ENCODE measurements at places on chromosomes 6 and 20.

DNA sequence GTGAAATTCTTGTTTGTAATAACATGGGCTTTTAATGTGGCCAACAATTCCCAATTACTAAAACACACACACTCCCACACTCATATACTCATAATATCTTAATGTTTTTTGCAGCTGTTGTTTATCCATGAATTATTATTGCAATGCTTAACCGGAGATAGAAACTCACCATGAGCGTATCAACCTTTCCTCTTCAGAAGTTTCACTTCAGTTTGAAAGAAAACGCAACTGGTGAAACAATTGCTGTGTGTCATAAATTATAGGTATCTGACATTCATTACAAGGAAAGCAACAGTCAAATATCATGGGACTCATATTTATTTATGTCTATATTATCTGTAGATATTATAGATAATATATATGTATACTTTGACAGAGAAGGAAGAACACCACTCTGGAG is 104.1 kb downstream of the HDGFL1 start:
- no peak for DNase-seq

DNA sequence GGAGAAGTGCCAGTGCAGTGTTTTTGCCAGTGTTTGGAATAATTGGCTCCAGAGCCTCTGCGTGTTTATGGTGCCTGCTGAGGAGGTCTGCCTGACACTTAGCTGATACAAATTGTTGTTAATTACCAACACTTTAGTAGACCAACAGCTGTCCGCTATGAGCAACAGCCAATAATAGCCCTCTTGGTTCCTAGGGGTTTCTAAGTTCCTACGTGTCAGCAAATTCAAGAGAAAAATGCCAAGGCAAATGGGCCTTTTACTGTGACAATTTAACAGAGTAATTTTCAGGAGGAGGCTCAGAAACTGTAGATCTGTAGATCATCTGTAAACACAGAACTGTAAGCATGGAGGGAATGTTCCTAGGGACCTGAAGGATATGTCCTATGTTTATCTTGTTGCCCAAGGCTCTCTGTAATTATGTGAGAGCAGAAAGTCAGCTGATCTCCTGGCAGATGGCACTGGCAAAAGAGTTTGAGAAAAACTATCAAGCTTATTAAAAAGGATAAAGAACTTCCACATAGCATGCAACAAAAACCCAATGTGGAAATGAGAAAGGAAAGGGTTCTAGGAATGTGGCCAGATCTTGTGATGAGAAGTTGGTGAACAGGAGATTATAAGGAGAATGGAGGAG is 157.7 kb downstream of the GJA1 start:
- DNase-seq = peak; percentile 60

- DNase-seq = peak; percentile 38
Measured at GRCh38 chr6:45377043-45377553, 636 bp downstream of the SUPT3H start.

DNA sequence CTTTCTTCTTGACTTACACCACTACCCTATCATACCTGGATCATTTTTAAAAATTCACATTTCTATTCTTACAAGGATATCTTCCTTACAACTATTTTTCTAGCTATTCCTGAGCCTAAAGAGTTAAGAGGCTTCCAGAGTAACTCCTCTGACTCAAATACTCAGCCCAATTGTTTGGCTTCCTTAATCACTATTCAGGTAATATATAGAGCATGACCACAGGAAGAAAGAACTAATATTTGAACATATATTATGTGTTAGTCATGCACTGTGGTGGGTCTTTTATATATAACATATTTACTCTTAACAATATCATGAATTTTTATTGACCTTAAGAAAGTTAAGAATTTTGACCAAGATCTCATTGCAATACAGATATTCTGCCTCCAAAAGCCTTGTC is 42.0 kb upstream of the ID4 start:
- no peak for DNase-seq

GRCh38 chr20:51608061-51608460 is 65.5 kb upstream of the NFATC2 start:
- DNase-seq = no peak

DNA sequence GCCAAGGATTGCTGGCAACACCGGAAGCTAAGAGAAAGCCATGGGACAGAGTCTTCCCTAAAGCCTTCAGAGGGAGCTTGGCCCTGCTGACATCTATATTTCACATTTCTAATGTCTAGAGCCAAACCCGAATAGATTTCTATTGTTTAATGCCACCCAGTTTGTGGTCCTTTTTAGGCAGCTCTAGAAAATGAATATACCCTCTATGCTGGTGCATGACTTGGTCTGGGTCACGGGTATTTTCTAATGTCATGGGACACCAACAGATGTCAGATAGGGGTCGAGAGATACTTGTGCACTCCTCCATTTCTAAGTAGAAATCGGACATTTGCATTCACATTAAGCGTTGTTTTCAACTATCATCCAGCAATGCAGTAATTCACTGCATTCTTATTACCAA is 37.0 kb upstream of the SOX4 start:
- DNase-seq = no peak

GRCh38 chr20:4812641-4813075 is 90.9 kb downstream of the PRND start:
- DNase-seq = no peak

DNA sequence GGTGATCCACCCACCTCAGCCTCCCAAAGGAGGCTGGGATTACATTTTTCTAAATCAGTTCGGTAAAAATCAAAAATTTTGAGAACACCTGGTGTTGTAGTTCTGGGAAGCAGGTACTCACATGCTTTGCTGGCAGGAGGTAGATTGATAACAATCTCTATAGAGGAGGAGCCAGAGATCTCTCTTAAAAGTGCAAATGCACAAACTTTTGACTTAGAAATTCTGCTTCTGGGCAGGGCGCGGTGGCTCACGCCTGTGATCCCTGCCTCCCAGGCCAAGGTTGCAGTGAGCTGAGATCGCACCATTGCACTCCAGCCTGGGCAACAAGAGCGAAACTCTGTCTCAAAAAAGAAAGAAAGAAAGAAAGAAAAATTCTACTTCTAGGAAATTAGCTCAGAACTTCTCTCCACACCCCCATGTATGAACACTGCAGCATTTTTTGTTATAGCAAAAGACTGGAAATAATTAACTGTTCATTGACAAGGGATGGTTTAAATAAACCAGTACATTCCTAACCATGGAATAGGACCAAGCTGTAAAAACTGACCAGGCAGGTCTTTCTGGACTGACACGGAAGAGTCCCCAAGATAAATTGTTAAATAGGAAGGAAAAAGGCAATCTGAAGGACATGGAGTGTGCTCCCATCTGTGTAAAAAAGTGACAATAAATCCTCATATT is 14.4 kb upstream of the TRIB3 start:
- DNase-seq = no peak

DNA sequence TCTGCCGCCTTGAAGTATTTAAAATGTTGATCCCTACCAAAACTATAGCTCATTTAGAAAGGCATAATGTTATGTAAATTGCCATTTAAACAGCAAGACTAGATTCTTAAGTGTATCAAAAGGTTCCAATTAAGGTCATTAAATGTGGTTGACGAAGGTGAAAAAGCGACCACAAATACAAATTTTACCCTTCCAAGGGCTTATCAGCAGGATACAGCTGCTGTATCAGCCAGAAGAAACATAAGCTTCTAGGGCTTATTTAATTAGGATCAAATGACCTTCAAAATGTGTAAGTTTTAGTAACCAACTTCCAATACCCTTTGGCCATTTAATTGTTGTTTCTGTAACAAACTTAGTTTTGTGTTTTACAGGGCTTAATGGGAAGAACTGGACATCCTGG is 139.9 kb downstream of the COL9A1 start:
- DNase-seq = no peak

DNA sequence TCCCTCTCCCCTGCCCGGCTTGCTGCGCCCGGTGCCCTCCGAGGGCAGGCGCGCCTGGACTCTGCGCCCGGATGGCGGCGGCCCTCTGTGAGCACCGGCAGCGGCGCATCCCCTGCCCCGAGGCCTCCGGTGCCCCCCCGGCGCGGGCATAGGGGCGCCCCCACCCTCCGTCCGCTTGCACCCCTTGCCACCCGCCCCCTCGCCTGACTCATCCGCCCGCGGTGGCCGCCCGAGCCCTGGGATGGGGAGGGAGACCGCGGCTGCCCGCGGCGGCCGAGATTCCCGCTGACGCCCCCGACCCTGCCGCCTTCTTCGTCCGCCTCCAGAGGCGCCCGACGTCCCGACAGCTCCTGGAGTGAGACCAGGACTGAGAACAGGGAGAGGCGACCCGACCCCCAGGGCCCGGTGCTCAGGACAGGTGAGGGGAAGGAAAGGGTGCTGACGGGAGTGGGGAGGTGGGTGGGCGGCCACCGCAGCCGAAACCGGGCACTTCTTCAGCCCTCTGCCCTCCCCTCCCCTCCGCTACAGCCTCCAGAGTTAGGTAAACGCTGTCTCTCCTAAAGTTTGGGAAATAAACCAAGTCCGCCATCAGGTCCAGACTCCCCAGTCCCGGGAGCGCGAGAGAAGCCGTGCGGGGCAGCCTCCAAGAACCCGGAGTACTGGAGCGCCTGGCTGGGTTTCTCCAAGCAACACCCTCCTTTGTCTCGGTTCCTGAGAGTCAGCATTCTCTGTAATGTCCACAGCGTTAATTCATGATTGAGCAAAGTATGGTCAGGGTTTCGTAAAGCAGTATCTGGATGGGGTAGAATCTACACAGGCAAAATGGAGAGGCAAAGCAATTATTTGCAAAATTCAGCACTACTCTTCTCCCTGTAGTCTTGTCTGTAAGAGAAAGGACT is 539 bp downstream of the TMEM200A start:
- DNase-seq = no peak

GRCh38 chr6:71393981-71394432 is 105.4 kb downstream of the OGFRL1 start:
- DNase-seq = peak; percentile 78

DNA sequence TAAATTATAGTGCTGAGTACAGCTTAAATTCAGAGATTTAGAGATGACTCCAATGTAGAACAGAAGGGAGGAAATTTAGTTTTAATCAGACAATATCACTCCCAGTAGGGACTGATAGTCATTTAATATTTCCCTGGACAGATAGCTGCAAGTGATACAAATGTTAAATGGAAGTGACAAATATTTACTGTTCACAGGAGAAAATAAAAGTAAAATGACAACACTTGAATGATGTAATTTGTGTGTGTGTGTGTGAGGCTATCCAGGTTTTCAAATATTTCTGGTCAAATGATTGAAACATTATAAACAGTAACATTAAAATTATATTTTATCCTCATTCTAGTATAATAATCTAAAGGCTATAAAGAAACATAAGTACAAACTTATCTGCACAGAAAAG is 220.3 kb upstream of the THEMIS start:
- no peak for DNase-seq

DNA sequence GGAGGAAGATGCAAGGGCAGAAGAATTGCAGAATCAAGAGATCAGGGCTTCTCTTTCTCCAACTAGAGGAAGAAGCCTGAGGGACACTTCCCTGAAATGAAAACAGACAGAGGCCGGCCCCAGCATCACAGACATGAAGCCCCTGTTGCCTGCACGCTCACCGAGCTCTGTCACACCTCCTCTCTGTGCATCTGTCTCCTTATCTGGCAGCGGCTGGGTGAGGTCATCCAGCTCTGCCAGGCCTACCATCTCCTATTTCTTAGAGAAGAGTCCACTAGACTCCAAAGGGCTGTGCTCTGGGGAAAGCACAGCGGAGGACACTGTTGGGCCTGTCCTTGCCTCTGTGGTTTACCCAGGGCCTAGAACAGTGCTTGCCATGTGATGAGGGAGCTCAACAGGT is 71.9 kb upstream of the MLN start:
- no peak for DNase-seq

DNA sequence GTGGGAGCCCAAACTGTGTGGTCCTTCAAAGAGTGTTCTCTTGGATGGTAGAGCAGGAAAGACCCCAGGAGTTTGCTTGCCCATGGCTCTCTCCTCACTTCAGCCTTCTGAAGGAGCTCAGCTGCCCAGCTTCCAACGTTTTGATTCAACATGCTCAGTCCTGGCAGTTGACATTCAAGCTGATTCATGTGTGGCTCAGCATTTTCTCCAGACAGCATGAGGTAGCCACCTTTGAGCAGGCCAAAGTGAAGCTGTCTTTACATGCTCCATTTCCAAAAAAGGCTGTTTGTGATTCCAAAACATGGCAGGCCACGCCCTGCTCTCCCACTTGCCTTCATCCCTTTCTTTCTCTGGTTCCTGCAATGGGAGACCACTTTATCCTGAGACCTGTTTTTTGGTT is 280.2 kb downstream of the TBC1D7 start:
- DNase-seq = no peak

GRCh38 chr6:66985816-66986215 is 1278.8 kb upstream of the EYS start:
- no peak for DNase-seq

GRCh38 chr6:52494298-52495072 is 74.3 kb downstream of the EFHC1 start:
- no peak for DNase-seq

DNA sequence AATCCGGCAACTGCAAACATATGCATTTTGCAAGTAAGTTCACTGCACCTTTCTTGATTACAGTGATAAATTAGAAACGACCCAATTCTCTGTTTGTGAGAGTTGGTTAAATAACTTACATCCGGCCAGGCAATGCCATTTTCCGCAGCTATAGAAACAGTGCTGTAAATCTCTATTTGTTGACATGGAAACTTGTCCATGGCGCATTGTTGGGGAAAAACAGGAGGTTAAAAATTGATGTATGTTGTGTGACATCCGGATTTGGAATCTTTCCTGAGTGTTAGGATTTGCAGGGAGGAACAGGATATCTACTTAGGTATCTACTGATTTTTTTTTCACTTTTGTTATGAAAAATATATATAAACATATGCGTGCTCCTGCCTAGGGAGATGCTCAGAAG is 66.5 kb downstream of the DLGAP4 start:
- no peak for DNase-seq

DNA sequence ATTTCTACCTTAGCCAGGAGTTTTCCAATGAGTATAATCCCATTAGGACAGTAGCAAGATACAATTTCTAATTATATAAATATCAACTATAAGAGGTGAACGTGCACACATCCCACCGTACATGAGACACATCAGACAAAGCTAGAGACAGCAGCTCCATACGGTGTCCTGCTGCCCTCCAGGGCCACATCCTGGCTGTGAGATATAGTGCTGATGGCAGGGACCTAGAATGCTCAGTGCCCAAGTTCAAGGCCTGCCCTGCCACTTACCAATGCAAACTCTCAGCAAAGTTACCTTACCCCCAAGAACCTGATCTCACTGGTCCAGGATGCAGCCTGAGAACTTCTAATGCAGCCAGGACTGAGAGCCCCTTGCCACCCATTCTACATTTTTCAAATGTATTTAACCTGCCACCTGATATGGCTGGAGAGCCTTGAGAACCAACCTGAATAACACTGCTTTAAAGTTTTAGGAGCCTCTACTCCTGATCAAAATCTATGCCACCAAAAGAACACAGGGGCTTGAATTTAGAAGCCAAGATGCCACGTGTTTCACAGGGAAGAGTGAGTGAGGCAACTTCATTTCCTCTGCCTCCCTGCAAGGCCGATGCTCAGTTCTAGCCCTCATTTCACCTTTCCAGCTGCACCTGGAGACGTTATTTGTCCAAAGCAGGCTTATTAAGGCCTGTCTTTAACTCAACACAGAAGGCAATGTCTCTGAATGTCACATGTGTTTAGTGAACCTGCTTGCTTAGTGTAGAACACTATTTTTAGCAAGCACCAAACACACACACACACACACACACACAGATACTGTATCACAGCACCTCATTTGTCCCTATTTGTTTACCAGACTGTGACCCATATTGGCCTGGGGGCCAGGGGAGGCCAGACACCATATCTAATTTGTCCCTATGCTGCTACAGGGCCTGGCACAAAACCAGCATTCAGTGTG is 6.1 kb downstream of the NFATC2 start:
- no peak for DNase-seq

- DNase-seq = no peak
Measured at GRCh38 chr6:151649835-151650234, 156.0 kb downstream of the CCDC170 start.

- peak; percentile 83 for DNase-seq
Measured at GRCh38 chr20:8244637-8245036, 112.6 kb downstream of the PLCB1 start.

Measured in cerebellar cortex (tissue), 1 donor.